ENCODE measurements at places on chromosomes 11 and 22. TPM values are rescaled to one million over a fixed set of nuclear protein-coding genes. Genes with fewer than 3 reads are reported as not detected.
A peak's percentile ranks its signal among the peaks of the same experiment; 100 is the strongest.

DNA sequence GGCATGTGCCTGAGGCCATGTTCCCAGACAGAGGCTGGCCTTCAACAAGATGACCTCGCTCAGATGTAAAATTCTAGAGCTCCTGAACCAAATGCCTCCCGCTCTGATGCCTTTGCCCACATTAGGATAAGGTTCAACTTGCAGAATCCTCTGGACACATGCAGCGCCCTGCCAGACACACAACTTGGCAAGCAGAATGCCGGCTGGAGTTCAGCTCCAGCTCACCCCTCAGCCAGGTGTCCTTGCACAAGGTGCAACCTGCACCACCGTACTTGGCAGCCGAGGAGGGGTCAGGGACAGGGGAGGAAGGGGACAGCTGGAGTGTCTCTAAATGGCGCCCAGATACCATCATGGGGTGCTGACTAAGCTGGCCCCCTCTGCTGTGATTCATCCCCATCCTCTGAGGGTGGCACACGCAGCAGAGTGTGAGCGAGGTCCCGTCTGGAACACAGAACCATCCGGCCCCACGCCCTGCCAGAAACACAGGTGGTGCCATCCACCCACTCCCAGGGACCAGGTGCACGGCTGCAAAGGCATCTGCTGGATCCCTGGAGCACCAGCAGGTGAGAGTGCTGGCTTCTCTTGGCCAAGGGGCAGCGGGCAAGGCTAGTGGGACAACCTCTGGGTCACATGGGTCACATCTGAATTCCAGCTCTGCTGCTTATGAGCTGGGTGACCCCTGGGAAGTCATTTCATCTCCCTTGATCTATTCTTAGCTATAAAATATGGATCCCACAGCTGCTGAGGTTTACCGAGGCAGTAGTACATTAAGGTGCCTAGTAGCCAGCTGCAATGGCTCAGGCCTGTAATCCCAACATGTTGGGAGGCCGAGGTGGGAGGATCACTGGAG is 12.8 kb downstream of the ZMAT5 start:
- no peak overlapping the region for H3K27ac ChIP-seq
- DNase-seq: no peak
- no peaks in the 10 kb centered on the region for H3K4me1 ChIP-seq
- no peak overlapping the region for H3K4me3 ChIP-seq
- H3K36me3 ChIP-seq: no peaks in the 10 kb centered on the region

DNA sequence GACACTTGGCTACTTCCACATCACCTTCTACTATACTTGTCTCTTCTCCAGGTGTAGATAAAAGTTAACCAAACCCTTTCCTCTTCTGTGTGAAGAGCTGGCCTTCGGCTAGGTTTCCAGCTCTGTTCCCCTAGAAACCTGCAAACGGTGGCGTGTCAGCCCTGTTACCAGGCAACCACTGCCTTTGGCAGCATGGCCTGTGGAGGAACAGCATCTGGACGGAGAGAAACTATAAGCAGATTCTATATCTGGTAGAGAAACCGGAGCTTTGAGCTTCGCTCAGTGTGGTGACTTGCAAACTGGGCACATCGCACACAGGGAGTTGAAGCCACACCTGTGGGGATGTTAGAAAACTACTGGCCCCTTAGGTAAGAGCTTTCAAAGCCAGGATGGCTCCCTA is 35.9 kb downstream of the ARAP1 start:
- peak; percentile 60 for DNase-seq
- peaks cover 31% of the 10 kb centered on the region for H3K36me3 ChIP-seq
- peaks cover 38% of the 10 kb centered on the region for H3K4me1 ChIP-seq
- H3K27ac ChIP-seq: peak overlapping the region; percentile 14

TTLL12 gene
- 35.5 TPM for total RNA-seq

- no peaks in the 10 kb centered on the region for H3K36me3 ChIP-seq
- H3K4me3 ChIP-seq: no peak within 1 kb of the TSS
- no peaks in the 10 kb centered on the region for H3K27me3 ChIP-seq
- no peak within 1 kb of the TSS for H3K27ac ChIP-seq
Observed at GRCh38 chr11:102780491-102780918, at the start of gene MMP10. Gene MMP10, minus strand, starts transcription at chr11:102780628. Its CDS starts 37 bp downstream, at chr11:102780591.

- no peaks in the 10 kb centered on the region for H3K36me3 ChIP-seq
- no peak overlapping the region for H3K27ac ChIP-seq
- H3K27me3 ChIP-seq: no peaks in the 10 kb centered on the region
- no peak overlapping the region for H3K4me3 ChIP-seq
- no peak for DNase-seq
- H3K4me1 ChIP-seq: no peaks in the 10 kb centered on the region
Observed at GRCh38 chr11:44530413-44531115, 34.9 kb upstream of the CD82 start.

- no peak for DNase-seq
- no peak overlapping the region for H3K4me3 ChIP-seq
- no peak overlapping the region for H3K27ac ChIP-seq
Observed at GRCh38 chr11:73454987-73455386, 78.8 kb downstream of the RELT start.

DNA sequence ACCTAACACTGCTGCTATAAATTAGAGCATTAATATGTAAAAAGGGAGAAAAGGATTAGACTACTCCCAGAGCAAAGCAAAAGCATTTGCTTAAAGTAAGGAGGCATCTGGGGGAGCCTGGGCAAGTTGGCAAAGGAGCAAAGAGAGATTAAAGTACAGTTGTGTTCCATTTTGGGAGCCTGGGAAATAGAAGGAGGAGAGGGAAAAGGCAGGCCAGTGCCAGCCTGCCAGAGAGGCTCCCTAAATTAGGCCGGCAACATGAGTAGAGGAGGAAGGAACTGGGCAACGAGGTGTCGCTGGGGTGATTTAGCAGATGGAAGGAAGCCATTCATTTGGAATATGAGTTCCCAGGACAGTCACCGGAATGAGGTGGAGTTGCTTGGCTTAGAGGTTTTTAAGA is 186.2 kb upstream of the TBCEL start:
- no peak for DNase-seq
- no peaks in the 10 kb centered on the region for H3K36me3 ChIP-seq
- no peak overlapping the region for H3K4me3 ChIP-seq
- no peak overlapping the region for H3K27ac ChIP-seq
- H3K27me3 ChIP-seq: no peaks in the 10 kb centered on the region

DNA sequence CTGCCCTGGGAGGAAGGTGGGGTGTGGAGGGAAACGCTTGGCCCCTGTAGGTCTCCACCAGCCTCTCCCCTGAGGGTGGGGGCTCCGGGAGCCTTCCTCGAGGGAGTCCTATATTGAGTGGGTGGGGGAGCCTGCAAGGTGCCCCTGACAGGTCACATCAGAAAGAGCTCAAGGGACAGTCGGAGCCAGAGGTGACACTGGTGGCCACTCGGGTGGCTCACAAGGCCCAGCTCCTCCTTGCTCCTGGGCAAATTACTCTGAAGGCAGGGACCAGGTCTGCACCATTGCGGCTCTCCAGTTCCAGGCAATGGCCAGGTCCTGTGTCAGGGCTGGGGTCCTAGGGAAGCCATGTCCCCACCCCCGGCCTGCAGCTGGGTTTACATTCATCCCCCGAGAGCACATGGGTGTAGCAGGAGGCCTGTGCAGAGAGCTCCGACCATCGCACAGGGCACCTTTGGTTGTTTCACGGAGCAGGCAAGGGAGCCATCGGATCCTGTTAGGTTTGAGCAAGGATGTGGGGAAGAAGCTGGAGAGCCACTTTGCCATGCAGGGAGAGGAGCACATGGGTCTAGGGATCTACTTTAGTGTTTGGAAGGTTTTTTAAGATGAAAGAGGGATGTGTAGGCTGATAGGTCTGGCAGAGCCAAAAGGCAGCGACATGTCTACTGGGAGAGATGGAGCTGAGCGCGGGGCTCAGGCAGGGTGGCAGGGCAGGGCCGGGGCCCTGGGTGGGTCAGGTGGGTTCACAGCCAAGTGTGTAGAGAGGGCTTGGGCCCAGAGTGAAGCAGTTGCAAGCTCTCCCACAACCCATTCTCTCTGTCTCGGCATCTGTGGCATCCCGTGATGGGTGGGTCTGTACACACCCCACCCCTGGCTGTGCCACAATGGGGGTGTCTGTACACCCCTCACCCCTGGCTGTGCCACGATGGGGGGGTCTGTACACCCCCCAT is 14.8 kb downstream of the CCND1 start:
- no peak overlapping the region for H3K27ac ChIP-seq
- H3K4me1 ChIP-seq: peaks cover 4% of the 10 kb centered on the region
- H3K36me3 ChIP-seq: peaks cover 12% of the 10 kb centered on the region
- DNase-seq: no peak
- no peaks in the 10 kb centered on the region for H3K27me3 ChIP-seq

GRCh38 chr11:33534575-33534974 is 166.1 kb downstream of the C11orf91 start:
- H3K27ac ChIP-seq: no peak overlapping the region
- H3K27me3 ChIP-seq: no peaks in the 10 kb centered on the region
- H3K4me3 ChIP-seq: no peak overlapping the region
- DNase-seq: no peak

C1QTNF5 gene
- total RNA-seq: 20.2 TPM

- H3K4me3 ChIP-seq: no peak overlapping the region
- peaks cover 6% of the 10 kb centered on the region for H3K27me3 ChIP-seq
- no peak for DNase-seq
- no peaks in the 10 kb centered on the region for H3K4me1 ChIP-seq
- H3K27ac ChIP-seq: no peak overlapping the region
Observed at GRCh38 chr11:133269267-133269666, 263.0 kb downstream of the OPCML start.

SLC22A9 gene
- total RNA-seq: not detected

DNA sequence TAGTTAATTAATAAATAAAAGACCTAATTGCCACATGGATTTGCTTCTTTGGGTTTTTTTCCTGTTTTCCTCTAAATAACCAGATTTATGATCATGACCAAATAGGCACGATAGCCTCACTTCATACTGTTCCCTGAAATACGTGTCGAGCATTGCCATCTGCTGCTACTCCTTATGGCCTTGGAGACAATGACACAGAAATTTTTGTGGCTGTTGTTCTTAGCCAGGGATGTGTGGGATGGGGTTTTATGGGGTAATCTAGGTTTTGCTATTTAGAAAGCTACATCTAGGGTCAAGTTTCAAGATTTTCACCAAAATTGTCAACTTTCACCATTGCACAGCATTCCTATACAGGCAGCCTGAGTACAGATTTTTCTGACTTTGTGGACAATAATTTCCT is 145.2 kb downstream of the DBX1 start:
- no peak overlapping the region for H3K4me3 ChIP-seq
- no peaks in the 10 kb centered on the region for H3K36me3 ChIP-seq
- no peaks in the 10 kb centered on the region for H3K4me1 ChIP-seq

SCGB1A1 gene
- 16.0 TPM for total RNA-seq

DNA sequence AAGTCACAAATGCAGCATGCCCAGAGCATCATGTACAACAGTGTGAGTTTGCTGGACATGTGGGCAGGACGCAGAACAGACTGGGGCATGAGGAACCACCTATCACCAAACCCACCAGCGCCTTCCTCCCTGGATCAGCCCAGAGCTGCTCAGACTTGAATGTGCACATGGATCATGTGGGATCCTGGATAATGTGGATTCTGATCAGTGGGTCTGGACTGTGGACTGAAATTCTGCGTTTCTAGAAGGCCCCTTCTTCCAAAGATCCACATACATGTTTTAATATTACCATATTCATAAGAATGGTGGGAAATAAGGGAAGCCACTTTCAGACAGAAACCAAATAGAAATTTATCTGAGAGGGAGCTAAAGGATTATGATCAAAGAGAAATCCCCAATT is 85.6 kb upstream of the VPREB1 start:
- DNase-seq: no peak
- H3K27ac ChIP-seq: no peak overlapping the region
- no peak overlapping the region for H3K4me3 ChIP-seq
- H3K36me3 ChIP-seq: no peaks in the 10 kb centered on the region
- no peaks in the 10 kb centered on the region for H3K4me1 ChIP-seq
- no peaks in the 10 kb centered on the region for H3K27me3 ChIP-seq

C11orf42 gene
- not detected for total RNA-seq

- H3K36me3 ChIP-seq: peaks cover 19% of the 10 kb centered on the region
- no peaks in the 10 kb centered on the region for H3K27me3 ChIP-seq
- peaks cover 36% of the 10 kb centered on the region for H3K4me1 ChIP-seq
- peak; percentile 72 for DNase-seq
- H3K4me3 ChIP-seq: no peak overlapping the region
Observed at GRCh38 chr22:36330655-36331305, 57.0 kb downstream of the MYH9 start.

GRCh38 chr11:75272821-75273301 is 32.3 kb downstream of the TPBGL start:
- H3K27ac ChIP-seq: no peak overlapping the region
- no peak overlapping the region for H3K4me3 ChIP-seq

GRCh38 chr11:122202161-122202950 is 86.3 kb upstream of the BLID start:
- H3K36me3 ChIP-seq: no peaks in the 10 kb centered on the region
- no peaks in the 10 kb centered on the region for H3K4me1 ChIP-seq
- H3K27ac ChIP-seq: no peak overlapping the region
- peak; percentile 35 for DNase-seq

GRCh38 chr22:45948081-45948648 is 28.8 kb downstream of the WNT7B start:
- H3K4me1 ChIP-seq: no peaks in the 10 kb centered on the region
- H3K27me3 ChIP-seq: no peaks in the 10 kb centered on the region
- DNase-seq: no peak
- H3K36me3 ChIP-seq: no peaks in the 10 kb centered on the region
- H3K4me3 ChIP-seq: no peak overlapping the region
- H3K27ac ChIP-seq: no peak overlapping the region

GRCh38 chr11:19970944-19971343 is 189.3 kb downstream of the DBX1 start:
- no peak overlapping the region for H3K4me3 ChIP-seq
- no peaks in the 10 kb centered on the region for H3K4me1 ChIP-seq
- H3K27me3 ChIP-seq: no peaks in the 10 kb centered on the region
- DNase-seq: no peak

FAM76B gene
- 54.0 TPM for total RNA-seq

DNA sequence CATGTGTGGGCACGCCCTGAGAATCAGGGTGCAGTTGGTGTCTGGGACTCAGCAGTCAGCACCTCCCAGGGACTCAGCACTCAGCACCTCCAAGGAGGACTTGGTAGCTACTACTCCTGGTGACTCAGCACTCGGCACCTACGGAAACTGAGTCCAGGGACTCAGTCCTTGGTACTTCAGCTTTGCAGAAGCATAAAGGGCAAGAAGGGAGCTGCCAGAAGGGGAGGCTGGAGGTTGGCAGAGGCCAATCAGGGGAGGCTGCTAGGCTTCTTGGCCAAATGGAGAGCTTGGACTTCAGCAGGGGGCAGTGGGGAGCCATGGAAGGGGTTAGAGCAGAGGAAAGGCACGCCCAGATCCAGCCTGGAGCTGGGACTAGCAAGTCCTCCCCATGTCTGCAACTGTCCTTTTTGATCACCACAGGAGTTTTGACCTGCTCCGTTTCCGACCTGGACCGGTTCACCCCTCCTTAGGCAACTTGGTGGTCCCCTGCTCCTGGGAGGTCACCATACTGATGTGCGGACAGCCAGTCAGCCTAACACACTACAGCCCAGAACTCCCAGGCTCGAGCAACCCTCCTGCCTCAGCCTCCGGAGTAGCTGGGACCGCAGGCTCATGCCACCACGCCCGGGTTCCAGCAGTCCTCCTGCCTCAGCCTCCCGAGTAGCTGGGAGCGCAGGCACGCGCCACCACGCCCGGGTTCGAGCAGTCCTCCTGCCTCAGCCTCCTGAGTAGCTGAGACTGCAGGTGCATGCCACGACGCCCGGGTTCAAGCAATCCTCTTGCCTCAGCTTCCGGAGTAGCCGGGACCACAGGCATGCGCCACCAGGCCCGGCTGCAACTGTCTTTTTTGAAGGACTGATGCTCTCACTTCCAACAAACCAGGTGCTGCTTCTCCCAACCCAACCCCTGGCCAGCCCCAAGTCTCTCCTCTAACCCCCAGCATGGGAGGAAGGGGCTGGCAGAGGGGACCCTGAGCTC is 1.5 kb downstream of the ANO9 start:
- H3K4me3 ChIP-seq: no peak overlapping the region
- H3K27ac ChIP-seq: no peak overlapping the region
- H3K27me3 ChIP-seq: no peaks in the 10 kb centered on the region

Measured in lung (tissue), 17 donors.